H7 (cell line): ENCODE measurements at places on chromosomes 13 and 19. TPM values are rescaled to one million over a fixed set of nuclear protein-coding genes. Genes with fewer than 3 reads are reported as not detected.
A peak's percentile ranks its signal among the peaks of the same experiment; 100 is the strongest.

DNA sequence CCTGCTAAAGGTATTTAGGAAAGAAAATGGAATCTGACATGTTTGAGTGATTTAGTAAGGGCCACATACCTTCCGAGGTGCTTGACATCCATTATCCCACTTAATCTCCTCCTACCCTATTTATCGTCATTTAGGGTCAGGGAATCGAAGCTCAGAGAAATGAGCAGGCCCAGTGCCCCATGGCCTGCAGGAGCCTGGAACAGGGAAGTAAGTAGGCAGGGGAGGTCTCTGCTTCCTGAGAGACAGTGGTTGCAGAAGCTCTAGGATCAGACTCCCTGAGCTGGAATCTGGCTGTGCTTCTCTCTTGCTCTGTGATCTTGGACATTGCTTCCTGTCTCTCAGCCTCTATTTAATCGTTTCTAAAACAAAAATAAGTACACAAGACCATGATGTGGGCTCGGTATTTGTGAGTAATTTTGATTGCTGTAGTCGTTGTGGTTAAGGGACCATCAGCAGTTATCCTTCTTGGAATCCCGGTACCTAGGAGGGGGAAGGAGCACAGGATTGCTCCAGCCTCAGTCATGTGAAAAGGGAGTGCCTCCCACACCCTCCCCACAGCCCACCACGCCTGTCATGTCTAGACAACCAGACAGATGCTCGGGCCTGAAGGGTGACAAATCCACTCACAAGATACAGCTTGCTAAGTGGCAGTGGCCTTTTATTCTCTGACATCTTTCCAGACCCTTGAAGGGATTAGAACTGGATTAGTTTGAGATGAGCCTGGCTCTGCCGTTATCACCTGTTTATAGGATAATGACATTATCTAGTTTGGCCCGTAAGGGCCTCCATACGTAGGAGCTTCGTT is 169.2 kb upstream of the TSHZ3 start:
- no peak for DNase-seq

DNA sequence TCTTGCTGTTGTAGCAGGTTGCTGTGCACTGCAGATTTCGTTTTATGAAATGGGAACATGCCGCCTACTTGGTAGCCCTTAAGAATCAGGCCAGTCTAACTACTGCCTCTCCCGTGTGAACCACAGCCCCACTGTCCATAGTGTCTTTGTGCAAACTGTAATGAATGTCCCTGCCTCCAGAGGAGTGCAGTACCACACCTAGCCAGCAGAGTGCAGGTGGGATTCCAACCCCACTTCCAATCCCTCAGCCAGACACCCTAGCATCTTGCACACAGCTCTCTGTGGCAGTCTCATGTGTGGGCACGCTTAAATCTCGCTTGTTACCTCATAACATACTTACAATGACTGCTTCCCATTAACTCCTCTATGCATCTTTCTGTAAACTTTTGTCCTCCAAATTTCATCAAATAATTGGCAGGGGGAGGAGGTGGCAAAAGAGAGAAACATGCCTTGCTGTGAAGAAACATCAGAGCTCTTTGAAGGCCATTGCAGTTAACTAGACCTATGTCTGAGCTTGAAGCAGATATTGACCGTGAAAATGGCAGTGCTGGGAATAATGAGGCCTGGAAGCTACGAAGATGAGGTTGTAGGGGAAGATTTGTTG is 47.2 kb downstream of the ZAR1L start:
- DNase-seq: peak; percentile 81

GRCh38 chr19:5093948-5094718 is 125.2 kb downstream of the KDM4B start:
- no peak for DNase-seq

GRCh38 chr19:3276341-3276799 is 51.9 kb downstream of the CELF5 start:
- DNase-seq: peak; percentile 98

- DNase-seq: peak; percentile 65
These were observed 24.8 kb upstream of the TMEM255B start for GRCh38 chr13:113734099-113734825.

- DNase-seq: no peak
These were observed 116.0 kb downstream of the COL4A2 start for GRCh38 chr13:110422913-110423688.

- peak; percentile 65 for DNase-seq
These were observed 36.9 kb downstream of the ARRDC2 start for GRCh38 chr19:18044825-18045304.

DNA sequence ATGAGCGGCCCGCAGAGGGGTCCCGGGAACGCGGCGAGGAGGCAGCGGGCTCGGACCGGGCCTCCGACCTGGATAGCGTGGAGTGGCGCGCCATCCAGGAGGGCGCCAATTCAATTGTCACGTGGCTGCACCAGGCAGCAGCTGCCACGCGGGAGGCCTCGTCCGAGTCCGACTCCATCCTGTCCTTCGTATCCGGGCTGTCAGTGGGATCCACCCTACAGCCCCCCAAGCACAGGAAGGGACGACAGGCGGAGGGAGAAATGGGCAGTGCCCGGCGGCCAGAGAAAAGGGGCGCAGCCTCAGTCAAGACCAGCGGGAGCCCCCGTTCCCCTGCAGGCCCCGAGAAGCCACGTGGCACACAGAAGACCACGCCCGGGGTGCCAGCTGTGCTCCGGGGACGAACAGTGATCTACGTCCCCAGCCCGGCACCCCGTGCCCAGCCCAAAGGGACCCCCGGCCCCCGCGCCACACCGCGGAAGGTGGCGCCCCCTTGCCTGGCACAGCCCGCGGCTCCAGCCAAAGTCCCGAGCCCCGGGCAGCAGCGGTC is 10.7 kb downstream of the C19orf25 start:
- peak; percentile 75 for DNase-seq

- peak; percentile 56 for DNase-seq
These were observed at the start of gene KCNN4 for GRCh38 chr19:43780706-43781525. Gene KCNN4 (minus strand): TSS chr19:43780973. CDS start chr19:43780861, 112 bp downstream.

- DNase-seq: peak; percentile 75
These were observed at the start of gene PDE4C for GRCh38 chr19:18225702-18226468. Gene PDE4C (minus strand): TSS chr19:18226438. CDS start chr19:18226415, 23 bp downstream.

DNA sequence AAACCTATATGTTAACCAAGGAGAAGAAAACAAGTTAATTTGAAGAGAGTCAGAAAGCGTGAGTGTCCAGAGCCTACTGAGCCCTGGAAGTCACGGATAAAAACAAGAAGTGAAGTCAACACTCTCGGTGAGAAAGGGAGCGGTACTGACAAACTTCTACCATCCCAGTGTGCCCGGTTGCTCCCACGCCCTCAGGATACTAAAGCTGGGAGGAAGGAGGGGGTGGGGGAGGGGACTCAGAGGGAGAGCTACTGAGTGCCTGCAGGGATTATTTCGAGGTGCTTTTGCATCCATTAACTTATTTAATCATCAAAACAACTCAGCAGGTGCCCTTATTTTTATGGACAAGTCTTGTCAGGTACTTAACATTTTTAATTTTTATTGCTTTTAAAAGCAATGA is 166.2 kb downstream of the ZIC5 start:
- peak; percentile 80 for DNase-seq

The TMEM150B gene
- 0.24 TPM in 1 of 2 replicates, not detected in the other for total RNA-seq

The KASH5 gene
- total RNA-seq: 0.21 and 0.26 TPM in 2 replicates
